MCF 10A (cell line): ENCODE measurements at places on chromosomes 5 and 9. TPM values are rescaled to one million over a fixed set of nuclear protein-coding genes. Genes with fewer than 3 reads are reported as not detected.

The PCDHGB2 gene
- 0.61 and 0.88 TPM in 2 replicates for total RNA-seq

The TAF11L4 gene
- not detected in 2 replicates for total RNA-seq

The SPATA31C1 gene
- not detected in 2 replicates for total RNA-seq

The ACTL7A gene
- total RNA-seq: not detected in 2 replicates

The GRXCR2 gene
- total RNA-seq: not detected in 2 replicates

- no peak for DNase-seq
Observed at GRCh38 chr5:151174612-151175101, 17.1 kb upstream of the ANXA6 start.

DNA sequence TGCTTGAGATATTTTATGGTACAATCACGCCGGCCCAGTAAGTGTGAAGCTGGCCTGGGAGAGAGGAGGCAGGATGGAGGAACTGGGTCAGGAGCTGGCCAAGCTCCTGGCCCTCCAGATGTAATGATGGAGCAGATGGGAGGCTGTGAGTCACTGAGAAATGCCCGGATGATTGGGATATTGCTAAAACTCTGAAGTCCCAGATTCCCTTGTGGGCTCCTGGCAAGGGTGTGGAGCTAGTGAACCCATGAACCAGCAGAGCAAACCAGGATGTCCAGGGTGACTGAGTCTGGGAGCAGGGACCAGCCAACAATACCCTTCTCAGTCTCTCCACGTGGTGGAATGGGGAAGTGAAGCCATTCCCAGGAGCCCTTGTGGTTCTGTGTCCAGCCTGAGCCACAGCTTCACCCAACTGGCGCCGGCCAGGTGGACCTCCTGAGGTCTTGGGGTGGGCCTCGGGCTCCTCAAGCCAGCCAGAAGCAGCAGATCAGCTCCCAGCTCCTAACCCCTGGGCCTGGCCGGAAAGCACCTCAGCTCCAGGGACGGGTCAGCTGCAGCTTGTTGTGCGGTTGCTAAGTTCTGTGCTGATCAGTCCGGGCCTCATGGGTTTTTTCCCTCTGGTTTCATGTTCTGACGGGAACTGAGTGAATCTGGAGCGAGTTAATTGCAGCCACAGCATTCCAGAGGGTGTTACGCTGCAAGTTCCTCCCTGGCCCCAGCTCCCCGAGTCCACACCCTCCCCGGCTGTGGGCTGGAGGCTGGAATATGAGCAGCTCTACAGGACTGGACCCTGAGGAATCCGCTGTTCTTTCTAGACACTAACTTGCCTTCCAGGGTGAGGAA, 37.6 kb downstream of the DUSP1 start:
- peak; percentile 93 for DNase-seq

- no peak for DNase-seq
Observed at GRCh38 chr9:94822273-94822672, 95.8 kb downstream of the AOPEP start.

GRCh38 chr9:77424993-77425392, 223.1 kb downstream of the GNA14 start:
- no peak for DNase-seq

GRCh38 chr9:81855538-81855937, 72.7 kb upstream of the SPATA31D4 start:
- peak; percentile 27 for DNase-seq

DNA sequence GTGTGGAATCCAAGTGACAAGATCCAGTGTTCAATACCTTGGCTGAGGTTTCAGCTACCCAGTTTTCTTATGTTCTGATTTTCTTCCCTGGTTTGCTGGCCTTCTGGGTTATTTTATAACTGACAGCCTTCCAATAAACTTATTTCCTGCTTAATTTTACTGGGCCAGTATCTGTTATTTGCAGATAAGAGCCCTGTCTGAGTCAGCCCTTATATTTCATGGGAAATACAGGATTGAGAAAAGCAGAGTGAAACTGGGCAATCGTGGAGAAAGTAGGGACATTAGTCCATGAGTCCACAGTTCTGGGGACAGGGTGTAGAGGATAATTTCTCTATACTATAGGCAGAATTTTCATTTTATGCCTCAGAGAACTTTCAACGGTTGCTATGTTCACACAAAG, 32.3 kb downstream of the TMEM167A start:
- DNase-seq: no peak

DNA sequence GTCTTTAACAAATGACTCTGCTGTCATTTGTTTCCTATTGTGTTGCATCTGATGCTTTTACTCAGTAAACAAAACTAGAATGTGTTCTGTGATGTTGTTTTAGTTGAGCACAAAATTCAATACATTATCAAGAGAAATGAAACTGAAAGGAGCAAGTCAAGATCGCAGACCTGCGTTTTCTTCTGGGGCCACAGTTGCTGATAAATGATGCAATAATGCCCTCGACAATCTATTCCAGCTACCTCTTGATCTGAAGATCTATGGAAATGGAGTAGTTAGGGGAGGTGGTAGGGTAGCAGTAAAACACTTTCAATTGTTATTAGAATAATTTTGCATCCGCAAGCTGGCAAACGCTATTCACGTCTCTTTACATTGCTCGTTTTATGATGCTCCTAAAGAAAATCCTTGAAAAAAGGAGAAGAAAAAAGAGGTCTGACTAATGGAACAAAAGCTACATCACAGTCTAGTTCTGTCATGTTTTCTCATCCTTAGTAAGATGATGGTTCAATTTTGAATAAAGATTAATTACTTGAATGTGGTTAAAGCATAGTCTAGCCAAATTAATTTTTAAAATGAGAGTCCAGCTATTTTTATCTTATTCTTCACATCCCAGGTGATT, 1.6 kb downstream of the ZNF366 start:
- DNase-seq: no peak

DNA sequence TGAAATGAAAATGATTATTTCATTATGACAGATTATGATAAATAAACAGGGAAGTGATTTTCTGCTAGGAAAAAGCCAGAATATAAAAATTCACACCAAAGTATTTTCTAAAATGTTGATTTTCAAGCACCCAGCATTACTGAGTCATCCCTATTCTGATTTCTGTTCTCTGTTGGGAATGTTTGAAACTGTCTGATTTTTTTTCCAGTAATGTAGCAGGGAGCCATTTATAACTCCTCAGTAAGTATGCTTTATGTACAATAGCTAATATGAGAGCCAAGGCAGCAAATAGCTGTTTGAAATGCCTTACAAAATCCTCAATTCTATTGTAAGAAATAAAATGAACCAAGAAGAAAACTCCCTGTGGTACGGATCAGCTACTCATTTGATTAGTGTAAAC, 471.7 kb upstream of the TYRP1 start:
- DNase-seq: no peak

DNA sequence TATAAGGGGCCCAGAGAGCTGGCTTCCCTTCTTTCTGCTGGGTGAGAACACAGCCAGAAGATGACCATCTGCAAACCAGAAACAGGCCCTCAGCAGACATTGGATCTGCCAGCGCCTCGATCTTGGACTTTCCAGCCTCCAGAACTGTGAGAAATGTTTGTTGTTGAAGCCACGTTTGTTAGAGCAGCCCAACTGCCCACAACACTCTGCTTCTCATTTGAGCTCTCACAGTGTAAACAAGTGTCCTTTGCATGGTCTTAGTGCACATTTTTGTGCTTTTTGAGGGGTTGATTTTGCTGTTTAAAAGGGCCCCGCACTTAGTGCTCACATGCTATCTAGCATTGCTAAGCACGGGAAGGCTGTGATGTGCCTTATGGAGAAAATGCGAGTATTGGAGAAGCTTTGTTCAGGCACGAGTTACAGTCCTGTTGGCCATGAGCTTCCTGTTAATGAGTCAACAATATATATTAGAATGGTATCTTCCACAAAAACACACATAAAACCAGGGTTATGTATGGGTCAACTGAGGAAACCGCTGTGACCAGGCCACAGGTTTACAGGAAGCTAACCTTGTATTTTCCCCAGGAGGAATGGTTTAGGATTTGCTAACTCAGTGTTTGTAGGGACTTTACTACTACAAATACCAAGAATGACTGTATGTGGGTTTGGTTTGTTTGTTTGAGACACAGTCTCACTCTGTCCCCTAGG, 11.9 kb downstream of the CMBL start:
- no peak for DNase-seq

- no peak for DNase-seq
Observed at GRCh38 chr5:105501315-105501714, 1938.7 kb upstream of the NUDT12 start.

DNA sequence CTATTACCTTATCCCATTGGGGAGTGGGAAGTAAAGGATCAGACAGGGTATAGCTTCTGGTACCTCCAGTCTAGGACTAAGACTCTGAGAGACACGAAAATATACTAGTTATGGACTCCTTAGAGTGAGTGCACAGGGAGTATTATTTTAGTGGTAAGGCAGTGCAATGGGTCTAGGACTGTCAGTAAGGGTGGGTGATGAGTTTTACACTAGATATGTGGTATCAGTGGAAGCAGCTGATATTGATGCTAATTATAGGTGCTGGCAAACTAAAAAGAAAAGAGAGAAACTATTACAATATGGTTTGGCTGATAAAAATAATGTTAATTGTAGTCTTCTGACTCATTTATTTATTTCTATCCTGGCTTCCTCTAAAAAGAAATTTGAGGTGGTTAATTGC, 118.6 kb downstream of the UNC13B start:
- no peak for DNase-seq

DNA sequence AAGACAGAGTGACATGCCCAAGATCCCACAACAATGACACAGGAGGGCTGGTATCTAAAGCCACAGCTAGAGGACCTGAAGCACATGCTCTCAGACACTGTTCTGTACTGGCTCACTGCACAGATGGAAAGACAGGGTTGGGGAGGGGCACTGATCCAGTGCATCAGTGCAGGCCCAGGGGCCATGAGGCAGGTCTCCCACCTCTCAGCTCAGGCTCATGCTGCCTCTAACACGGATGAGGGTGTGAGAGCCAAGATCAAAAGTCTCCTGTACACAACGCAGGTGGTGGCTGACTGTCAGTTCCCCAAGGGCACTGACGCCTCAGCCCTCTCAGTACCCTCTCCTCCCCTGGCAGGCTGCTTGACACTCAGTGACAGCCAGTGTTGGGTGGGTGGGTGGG, 10.9 kb downstream of the RAPGEF1 start:
- no peak for DNase-seq

- DNase-seq: peak; percentile 14
Observed at GRCh38 chr5:56481428-56482357, 248.6 kb upstream of the ANKRD55 start.

DNA sequence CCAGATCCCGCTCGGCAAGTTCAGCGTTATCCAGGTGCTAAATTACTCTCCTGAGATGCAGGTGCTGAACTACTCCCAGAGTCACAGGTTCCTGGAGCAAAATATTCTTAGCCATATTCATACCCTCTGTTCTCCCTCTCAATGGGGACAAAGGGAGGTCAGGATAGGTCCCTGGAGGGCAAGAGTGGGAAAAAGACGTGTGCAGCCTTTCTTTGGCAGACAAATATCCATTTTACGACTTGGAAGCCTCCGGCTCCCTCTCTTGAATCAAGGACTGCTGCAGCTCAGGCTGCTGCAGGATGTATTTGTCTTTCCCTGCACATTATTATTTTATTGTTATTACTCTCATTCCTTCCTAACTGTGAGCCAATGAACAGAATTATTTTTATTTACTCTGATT, 590.2 kb downstream of the NR2F1-AS1 start:
- no peak for DNase-seq

- peak; percentile 73 for DNase-seq
Observed at GRCh38 chr5:16456103-16456832, 9.3 kb downstream of the ZNF622 start.

- DNase-seq: no peak
Observed at GRCh38 chr9:114558027-114558675, 29.4 kb upstream of the ATP6V1G1 start.

DNA sequence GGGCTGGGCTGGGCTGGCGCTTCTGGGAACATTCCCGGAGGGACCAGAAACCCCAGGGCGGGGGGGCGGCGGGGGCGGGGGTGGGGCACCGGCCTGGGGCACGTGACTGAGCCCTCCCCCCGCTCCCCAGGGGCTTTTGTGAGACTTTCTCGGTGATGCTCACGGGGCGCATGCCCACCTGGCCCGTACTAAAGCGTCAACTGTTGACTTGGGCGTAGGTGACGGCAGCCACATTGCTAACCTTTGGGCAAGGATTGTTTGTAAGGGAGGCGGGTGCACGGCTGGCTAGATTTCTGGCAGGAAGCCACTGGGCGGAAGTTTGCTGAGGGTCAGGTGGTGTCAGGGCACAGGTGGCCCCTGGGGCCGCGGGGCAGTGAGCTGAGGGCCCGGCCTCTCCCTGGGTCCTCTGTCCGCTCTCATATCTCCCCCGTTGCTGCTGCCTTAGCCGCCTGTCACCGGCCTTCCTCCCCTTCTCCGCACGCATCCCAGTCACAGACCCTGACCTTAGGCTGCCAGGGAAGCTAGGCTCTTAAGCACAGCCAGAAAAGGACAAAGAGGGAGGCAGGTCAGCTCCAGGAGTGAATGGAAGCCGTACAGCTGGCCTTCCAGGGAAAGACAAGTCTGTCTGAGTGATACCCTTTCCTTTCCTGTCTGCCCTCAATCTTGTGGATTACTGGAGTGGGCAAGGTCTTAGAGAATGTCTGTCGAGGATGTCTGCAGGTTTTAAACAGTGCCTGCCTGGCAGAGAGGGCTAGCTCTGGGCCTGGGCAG, 812 bp downstream of the CACFD1 start:
- peak; percentile 9 for DNase-seq

DNA sequence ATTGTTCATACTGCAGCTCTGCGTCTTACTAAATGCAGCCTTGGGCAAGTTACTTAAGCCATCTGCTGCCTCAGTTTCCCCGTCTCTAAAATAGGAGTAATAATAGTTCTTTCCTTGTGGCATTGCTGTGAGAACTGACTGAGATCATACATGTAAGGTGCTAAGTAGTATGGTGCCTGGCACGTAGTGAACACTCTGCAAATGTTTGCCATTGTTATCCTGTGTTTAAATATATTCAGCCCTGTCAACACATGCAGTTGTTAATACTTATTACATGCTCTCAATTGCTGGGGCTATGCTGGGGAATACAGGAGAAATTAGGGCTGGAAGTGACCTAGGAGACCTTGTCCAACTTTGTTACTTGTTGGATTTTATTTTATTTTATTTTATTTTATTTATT, 105.2 kb upstream of the RAI14 start:
- no peak for DNase-seq

DNA sequence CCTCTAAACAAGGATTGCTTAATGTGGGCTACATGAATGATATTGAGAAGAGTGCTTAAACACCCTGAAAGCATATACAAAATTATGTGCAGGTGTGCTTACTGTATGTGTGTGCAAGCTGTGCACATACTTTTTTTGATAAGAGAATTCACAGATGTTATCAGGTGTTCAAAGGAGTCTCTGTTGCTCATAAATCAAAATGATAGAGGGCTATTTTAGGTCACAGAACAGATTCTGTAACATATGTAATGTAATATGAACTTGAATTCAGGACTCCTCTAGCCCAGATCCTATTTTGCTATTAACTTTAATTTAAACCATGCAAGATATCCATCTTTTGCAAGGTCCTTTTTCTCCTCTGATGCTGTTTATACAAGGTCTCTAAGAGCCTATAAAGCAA, 38.2 kb downstream of the CCDC192 start:
- DNase-seq: no peak

GRCh38 chr5:71786337-71787055, 67.4 kb downstream of the CARTPT start:
- DNase-seq: no peak

- DNase-seq: peak; percentile 90
Observed at GRCh38 chr5:157516626-157517325, 56.8 kb downstream of the NIPAL4 start.

GRCh38 chr5:556909-557441, 32.7 kb upstream of the SLC9A3 start:
- DNase-seq: no peak

- DNase-seq: peak; percentile 85
Observed at GRCh38 chr5:137954131-137954879, 65.0 kb downstream of the PKD2L2 start.
